GM23338 (cell line): ENCODE measurements at places on chromosomes 2 and 18. TPM values are rescaled to one million over a fixed set of nuclear protein-coding genes. Genes with fewer than 3 reads are reported as not detected.

- no peak overlapping the region for H3K4me3 ChIP-seq
- no peak for DNase-seq
- no peaks in the 10 kb centered on the region for H3K27me3 ChIP-seq
- 0 out of 2 replicates have a peak, but pooled peaks cover 3% of the 10 kb centered on the region for H3K4me1 ChIP-seq
- H3K36me3 ChIP-seq = peaks cover 36% of the 10 kb centered on the region
These were observed 30.5 kb upstream of the SNORC start for GRCh38 chr2:232839411-232840079.

DNA sequence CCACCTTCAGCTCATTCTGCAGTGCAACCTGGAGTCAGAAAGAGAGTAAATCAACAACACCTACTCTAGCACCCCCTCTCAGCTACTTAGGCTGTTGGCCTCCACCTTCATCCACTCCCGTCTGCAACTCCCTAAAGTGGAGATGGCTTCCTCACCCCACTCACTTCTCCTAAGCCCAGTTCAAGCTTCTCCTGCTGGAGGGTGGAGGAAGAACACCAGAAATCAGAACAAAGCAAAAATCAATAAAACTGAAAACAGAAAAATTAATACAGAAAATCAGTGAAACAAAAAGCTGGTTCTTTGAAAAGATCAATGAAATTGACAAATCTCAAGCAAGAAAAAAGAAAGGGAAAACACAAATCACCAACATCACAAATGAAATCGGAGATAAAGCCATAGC, 191.7 kb downstream of the ANAPC1 start:
- no peaks in the 10 kb centered on the region for H3K27me3 ChIP-seq
- H3K4me1 ChIP-seq = no peaks in the 10 kb centered on the region
- no peak overlapping the region for H3K4me3 ChIP-seq

GRCh38 chr2:237614151-237614720, 13.2 kb upstream of the LRRFIP1 start:
- peaks cover 35% of the 10 kb centered on the region for H3K4me1 ChIP-seq
- H3K27me3 ChIP-seq = no peaks in the 10 kb centered on the region
- H3K27ac ChIP-seq = peak overlapping the region; percentile 94
- peak; percentile 92 for DNase-seq
- H3K4me3 ChIP-seq = 0 out of 2 replicates have a peak overlapping the region, but pooled peaks have one; percentile 13

GRCh38 chr2:205680067-205680466, 2.2 kb upstream of the NRP2 start:
- no peak overlapping the region for H3K4me3 ChIP-seq
- no peak overlapping the region for H3K27ac ChIP-seq
- no peaks in the 10 kb centered on the region for H3K36me3 ChIP-seq
- peaks cover 35% of the 10 kb centered on the region for H3K4me1 ChIP-seq
- DNase-seq = peak; percentile 99

DNA sequence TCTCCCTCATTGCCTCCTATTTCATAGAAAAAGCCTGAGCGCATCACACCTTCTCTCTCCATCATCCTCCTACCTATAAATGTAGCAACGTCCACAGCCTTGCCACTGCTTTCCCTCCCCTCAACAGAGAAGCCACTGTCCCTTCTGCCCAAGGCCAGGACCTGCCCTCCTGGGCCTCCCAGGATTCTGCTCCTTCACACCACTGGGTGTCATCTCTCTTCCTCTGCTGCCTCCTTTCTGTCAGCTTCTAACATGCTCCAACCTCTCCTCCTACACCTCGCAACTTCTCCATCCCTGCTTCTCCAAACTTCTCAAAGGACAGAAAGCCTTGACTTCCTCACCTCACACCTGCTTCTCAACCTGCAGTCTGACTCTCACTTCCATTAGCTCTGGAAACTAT, 21.2 kb upstream of the ME2 start:
- H3K36me3 ChIP-seq = no peaks in the 10 kb centered on the region
- no peaks in the 10 kb centered on the region for H3K4me1 ChIP-seq
- H3K27ac ChIP-seq = no peak overlapping the region
- no peak for DNase-seq
- no peak overlapping the region for H3K4me3 ChIP-seq

DNA sequence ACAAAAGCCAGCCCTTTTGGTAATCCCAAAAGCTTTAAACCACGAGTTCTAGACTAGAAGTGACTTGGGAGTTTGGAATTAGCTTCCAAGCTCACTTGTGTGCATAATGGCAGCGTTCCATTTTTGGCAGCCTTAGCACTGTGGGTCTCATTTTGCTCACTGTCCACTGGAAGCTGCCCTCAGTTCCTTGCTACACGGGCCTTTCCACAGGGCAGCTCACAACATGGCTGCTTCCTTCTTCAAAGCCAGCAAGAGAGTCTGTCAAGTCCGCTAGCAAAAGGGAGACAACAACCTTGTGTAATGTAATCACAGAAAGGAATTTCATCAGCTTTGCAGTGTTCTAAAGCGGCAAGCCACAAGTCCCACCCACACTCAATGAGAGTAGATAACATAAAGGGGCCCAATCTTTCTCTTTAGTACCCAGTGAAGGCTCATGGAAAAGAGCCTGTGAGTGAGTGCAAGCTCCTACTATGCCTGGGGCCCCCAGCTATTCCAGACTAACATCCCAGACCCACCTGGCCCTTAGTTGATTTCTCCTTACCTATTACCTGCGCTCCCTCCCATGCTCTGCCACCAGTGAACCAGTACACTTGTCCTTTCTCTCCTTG, 239.7 kb upstream of the FBXO11 start:
- H3K27ac ChIP-seq = no peak overlapping the region
- DNase-seq = peak; percentile 53
- H3K4me3 ChIP-seq = no peak overlapping the region

GRCh38 chr2:128489526-128490273, 171.0 kb upstream of the HS6ST1 start:
- peak; percentile 13 for DNase-seq
- H3K4me3 ChIP-seq = no peak overlapping the region

GRCh38 chr2:74708296-74708695, 54.2 kb downstream of the SEMA4F start:
- H3K27me3 ChIP-seq = no peaks in the 10 kb centered on the region
- no peak overlapping the region for H3K27ac ChIP-seq
- no peak for DNase-seq
- H3K36me3 ChIP-seq = no peaks in the 10 kb centered on the region
- no peak overlapping the region for H3K4me3 ChIP-seq

DNA sequence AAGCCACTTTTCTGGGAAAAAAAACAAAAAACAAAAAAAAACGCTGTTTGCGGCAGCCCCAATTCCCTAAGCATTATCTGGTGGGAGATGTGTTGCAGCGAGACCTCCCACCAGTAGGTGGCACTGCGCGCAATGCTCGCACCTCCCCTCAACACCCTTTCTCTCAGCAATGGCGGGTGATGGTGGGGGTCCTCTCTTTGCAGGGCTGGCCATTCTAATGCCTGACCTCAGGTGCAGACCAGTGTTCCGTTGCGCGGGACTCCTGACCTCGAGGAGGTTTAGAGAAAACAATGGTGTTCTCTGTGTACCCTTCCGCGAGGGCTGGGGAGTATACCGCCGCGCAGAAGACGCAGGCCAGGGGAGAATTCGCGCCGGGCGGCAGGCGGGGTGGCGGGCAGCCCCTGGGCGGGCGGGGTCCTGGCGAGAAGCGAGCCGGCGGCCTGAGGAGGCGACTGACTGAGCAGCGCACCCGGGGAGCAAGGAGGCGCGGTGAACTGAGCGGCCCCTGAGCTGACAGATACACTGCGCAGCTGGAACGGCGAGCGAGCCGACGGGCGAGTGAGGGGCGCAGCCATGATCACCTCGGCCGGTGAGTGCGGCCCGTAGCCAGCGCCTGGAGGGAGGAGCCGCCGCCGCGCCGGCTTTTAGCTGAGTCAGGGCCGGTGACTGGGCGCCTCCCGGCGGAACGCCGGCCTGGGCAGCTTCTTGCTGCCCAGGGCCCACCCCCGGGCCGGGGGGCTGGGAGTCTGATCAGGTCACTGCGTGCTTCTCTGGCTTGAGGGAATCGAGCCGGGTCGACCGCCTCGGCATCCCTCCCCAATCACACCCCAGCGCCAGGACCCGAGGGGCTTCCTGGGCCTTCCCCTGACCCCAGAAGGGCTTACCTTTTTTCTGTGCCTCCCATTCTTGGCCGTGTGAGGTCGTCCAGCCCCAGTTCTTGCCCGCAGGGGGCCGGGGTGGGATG, at the start of gene PSMD1:
Gene PSMD1 (plus strand): TSS at position 415 of the 964 bp plus-strand sequence. CDS start 159 bp downstream, at position 574.
- peaks cover 17% of the 10 kb centered on the region for H3K27me3 ChIP-seq
- H3K4me3 ChIP-seq = peak within 1 kb of the TSS; percentile 97
- peak; percentile 93 for DNase-seq
- peaks cover 19% of the 10 kb centered on the region for H3K4me1 ChIP-seq
- peak within 1 kb of the TSS; percentile 70 for H3K27ac ChIP-seq

SERPINB8 gene
- total RNA-seq = 0.50 and 2.1 TPM in 2 replicates

ZCCHC2 gene
- 14.4 and 15.4 TPM in 2 replicates for total RNA-seq

DSG1 gene
- 0.04 TPM in 1 of 2 replicates, not detected in the other for total RNA-seq

WNT6 gene
- not detected in 2 replicates for total RNA-seq

EFR3B gene
- 10.7 and 11.8 TPM in 2 replicates for total RNA-seq

CCDC74B gene
- total RNA-seq = 22.1 and 34.5 TPM in 2 replicates

ASB18 gene
- not detected in 2 replicates for total RNA-seq
